ENCODE measurements at places on chromosomes 7 and 10.

DNA sequence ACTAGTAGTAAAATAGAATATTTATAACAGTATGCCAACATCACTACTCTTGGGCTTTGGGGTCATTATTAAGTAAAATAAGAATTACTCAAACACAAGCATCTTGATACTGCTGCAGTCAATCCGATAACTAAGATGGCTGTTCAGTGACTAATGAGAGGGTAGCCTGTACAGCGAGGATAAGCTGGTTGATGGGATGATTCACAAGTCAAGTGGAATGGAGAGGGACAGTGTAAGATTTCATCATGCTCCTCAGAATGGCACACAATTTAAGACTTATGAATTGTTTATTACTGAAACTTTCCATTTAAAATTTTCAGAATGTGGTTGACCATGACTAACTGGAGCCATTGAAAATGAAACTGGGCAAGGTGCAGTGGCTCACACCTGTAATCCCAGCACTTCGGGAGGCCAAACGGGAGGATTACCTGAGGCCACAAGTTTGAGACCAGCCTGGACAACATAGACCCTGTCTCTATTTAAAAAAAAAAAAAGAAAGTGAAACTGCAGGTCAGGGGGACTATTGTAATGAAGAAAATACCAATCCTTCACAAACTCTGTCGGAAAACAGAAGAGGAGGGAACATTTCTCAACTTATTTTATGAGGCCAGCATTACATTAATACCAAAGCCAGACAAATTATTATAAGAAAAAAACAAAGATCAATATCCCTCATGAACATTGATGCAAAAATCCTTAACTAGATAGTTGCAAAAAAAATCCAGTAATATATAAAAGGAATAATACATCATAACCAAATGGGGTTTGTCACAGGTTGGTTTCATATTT lies 11.2 kb downstream of the AVL9 start:
- DNase-seq, result no peak

DNA sequence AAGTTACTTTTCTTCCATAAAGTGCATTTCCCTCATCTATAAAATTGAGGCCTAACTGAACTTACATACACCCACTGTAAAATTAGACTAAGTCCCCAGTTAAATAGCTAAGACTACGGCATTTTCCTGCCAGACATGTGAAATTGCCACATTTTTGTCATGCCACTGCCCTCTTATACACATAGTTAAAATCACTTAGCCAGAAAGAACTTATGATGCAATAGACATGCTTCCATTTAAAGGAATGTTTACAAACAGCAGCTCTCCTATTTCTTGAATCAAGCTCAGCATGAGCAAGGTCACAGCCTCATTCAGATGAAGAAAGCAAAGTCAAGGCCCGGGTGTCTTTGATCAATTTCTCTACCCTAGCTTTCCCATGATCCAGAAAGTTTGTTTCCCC lies 175.7 kb downstream of the LRRN3 start:
- DNase-seq, result no peak

- DNase-seq, result no peak
Measured at GRCh38 chr7:155597753-155598140, 46.7 kb upstream of the RBM33 start.

DNA sequence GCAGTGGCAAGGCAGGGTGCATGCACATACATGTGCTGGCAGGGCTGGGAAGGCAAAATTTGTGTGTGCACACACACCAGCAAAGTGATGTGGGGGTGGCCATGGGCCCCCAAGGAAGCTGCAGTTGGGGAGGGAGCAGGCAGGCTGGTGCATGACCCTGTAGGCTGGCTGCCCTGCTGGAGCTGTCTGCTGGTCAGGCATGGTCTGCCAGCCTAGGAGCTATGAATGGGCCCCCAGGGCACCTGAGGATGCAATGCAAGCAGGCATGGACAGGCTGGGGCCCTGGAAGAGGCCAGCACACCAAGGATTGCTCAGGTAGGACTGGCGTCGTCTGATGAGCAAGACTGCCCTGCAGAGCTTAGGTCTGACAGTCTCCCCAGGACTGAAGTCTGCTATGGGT lies 18.2 kb upstream of the PPP1R3A start:
- DNase-seq, result no peak

Measured in lower lobe of right lung (tissue), 2 donors.